PC-9 (cell line): ENCODE measurements at places on chromosomes 12 and 14. TPM values are rescaled to one million over a fixed set of nuclear protein-coding genes. Genes with fewer than 3 reads are reported as not detected.

The MIP gene
- total RNA-seq, result not detected in 2 replicates

The RACGAP1 gene
- total RNA-seq, result 108 and 112 TPM in 2 replicates

The PLD4 gene
- 0.05 TPM in 1 of 2 replicates, not detected in the other for total RNA-seq

GRCh38 chr14:89226801-89227495 lies 190.1 kb downstream of the FOXN3 start:
- H3K27ac ChIP-seq, result no peak overlapping the region
- no peaks in the 10 kb centered on the region for H3K36me3 ChIP-seq
- no peak overlapping the region for H3K4me3 ChIP-seq

GRCh38 chr12:49039421-49040363 lies 20.9 kb downstream of the KMT2D start:
- no peak overlapping the region for H3K27ac ChIP-seq
- DNase-seq, result no peak
- H3K4me1 ChIP-seq, result no peaks in the 10 kb centered on the region
- no peaks in the 10 kb centered on the region for H3K27me3 ChIP-seq
- H3K36me3 ChIP-seq, result peaks cover 24% of the 10 kb centered on the region

The PPP1R36 gene
- total RNA-seq, result 0.35 TPM in 1 of 2 replicates, not detected in the other
